ENCODE measurements at places on chromosomes 13 and 19. TPM values are rescaled to one million over a fixed set of nuclear protein-coding genes. Genes with fewer than 3 reads are reported as not detected.

- no peak for DNase-seq
These were observed 136.3 kb downstream of the SPRY2 start for GRCh38 chr13:80204642-80205041.

GRCh38 chr13:108987517-108987916 is 358.1 kb downstream of the MYO16 start:
- DNase-seq = peak; percentile 18

DNA sequence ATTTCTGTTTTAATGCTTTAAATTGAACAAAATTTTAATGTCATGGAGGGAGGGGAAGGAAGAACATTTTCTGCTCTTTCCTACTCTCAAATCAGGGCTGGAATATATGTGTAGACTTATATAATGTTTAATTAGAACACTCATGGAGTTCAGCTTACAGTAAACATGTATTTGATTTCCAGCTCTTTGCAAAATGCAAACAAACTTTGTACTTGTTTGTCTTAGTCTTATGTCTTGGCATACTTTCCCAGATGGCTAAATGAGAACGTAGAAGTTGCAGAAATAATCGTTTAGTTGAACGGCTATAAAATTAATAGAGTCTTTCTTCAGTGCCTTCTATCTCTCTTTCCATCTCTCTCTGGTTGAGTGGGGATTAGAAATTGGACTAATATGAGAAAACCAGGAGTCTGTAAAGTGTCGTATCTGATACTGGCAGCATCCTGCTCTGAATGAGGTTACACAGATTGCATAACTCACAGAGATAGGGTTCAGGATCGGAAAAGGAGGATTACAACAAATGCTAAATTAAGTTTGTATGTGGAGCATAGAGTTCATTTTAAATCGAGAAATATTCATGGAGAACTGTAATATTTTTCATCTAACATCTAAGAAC is 82.3 kb downstream of the FGF9 start:
- DNase-seq = no peak

Gene S1PR2
- 9.7 TPM for total RNA-seq

Gene ACTMAP
- 0.74 TPM for total RNA-seq
